AG20443 (cell line): ENCODE measurements at places on chromosomes 1 and 21.

- DNase-seq, result no peak
Measured at GRCh38 chr1:201890806-201891450, 2.2 kb downstream of the SHISA4 start.

GRCh38 chr1:208083715-208084085 lies 160.5 kb downstream of the PLXNA2 start:
- DNase-seq, result no peak

DNA sequence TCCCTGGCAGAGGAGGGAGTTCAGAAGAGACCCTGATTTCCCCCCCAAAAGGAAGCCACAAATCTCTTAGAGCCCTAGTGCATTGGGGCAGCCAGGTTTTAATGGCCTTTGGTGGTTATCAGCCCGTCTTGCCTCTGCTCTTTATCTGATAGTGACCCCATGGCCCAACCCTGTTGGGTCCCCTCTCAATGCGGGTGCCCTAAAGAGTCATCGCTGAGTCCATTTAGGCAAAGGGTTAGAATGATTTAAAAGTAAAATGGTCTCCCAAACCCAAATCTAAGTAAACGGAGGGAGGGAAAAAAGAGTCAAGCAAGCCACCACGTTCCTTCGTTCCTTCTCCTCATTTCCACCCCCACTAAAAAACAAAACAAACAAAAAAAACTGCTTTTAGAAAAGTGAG lies 164.0 kb downstream of the RUNX1 start:
- DNase-seq, result no peak

DNA sequence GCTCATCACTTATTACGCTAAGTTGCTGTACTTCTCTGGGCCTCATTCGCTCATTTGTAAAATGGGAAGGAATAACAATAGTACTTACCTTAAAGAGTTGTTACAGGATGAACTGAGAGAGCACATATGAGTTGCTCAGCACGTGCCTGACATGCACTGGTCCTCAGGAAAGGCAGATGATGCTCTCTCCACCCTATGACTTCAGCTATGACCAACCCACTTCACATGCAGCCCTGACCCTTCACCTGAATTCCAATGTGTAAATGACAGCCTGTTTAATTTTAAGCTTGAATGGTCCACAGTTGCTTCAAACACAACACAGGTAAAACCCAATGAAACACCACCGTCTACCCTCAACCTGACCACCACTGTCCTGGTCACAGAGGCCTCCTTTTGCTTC lies 32.9 kb downstream of the GADD45A start:
- peak; percentile 25 for DNase-seq

- no peak for DNase-seq
Measured at GRCh38 chr1:50553921-50554320, 130.7 kb upstream of the DMRTA2 start.

DNA sequence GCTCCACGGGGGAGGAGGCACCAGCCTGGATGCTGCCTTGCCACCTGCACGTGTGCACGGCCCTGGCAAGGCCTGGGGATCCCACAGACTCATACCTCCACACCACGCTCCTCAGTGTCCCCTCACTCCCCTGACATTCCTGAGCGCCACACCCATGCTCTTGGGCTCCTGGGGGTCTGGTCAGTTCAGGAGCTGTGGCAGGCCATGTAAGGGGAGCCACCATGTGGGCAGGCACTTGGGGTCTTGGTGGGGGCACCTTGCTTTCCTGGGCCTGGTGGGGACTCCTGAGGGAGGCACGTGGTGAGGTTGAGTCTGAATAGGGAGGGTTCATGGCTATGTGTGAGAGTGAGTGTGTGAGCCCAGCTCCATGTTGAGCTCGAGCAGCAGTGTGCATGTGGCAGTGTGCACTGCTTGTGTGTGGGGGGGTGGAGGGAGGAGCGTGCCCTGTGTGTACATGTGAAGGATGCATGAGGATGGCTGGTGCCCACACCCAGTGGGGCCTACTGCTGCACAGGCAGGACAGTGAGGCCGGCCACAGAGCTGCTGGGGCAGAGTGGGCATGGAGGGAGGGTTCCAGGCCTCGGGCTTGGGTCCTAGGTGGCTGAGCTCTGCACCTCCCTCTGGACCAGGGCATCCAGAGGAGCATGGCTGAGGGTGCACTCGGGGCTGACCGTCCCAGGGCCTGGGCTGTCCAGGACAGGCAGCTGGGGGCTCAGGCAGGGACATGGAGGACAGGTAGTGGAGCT lies 1.6 kb downstream of the GJC2 start:
- DNase-seq, result no peak

DNA sequence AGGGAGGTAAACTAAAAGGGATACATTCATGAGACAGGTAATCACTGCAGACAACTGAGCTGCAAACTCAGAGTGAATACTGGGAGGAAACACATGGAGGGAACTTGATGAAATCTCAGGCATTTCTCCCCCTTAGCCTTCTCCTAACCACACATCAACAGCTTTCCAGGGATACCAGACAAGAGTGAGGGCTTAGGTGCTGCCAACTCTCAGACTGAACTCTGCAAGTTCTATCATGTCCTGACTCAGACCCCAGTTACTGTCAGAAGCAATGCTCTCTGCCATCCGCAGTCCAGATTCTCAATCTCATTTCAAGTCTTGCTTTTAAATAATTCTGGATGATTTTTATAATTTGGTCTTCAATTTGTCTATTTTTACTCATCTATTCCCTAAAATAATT lies 267.3 kb downstream of the LTN1 start:
- DNase-seq, result no peak

DNA sequence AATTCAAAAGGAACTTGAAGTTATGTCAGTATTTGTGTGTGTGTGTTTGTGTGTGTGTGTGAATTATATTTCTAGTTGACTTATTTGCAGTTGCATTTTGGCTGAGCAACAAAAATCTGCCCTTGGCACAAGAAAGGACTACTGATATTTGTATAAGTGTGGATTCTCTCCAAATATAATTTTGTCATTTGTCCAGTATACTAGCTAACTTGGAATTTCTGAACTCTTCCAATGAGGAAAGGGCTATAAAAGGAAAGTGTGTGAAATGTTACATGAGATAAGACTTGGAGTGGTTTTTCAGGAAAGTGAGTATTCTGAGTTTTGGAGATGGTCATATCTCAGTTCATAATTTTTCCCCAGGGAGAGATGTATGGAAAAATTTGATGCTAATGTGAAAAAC lies 1384.1 kb upstream of the B3GALT2 start:
- DNase-seq, result no peak

DNA sequence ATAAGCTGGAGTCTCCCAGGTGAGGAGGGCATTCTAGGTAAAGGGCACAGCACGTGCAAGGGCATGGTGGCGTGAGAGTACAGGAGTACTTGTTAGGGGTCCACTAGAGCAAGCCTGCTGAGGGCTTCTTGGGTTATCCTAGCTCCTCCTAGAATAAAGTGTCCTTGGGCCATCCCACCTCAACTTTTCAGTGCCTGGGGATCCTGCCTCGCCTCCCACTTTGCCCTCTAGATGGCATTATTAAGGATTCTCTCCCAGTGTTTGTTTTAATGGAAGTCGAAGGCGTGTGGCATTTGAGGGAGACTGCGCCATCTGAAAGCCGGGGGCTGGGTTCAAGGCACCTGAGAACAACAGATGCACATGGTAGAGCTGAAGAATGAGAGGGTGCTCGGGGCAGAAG lies 74.5 kb upstream of the SELENON start:
- no peak for DNase-seq

DNA sequence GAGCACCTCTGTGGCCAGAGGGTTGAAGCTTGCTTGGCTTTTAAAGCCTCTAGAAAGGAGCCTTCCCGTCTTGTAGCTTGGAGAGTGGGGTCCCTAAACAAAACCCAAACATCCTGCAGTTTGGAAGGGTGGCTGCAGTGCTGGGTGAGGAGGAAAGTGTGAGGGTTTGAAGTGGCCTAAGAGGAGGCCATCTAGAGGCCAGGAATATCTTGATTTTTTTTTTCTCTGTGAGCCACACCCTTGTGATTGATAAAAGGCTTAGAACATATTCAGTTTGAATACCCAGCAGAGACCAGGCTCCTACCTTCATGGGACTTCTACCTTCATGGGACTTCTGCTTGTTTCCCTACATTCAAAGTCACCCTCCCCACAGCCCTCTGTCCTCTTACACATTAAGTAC lies 37.3 kb upstream of the PIGV start:
- no peak for DNase-seq

DNA sequence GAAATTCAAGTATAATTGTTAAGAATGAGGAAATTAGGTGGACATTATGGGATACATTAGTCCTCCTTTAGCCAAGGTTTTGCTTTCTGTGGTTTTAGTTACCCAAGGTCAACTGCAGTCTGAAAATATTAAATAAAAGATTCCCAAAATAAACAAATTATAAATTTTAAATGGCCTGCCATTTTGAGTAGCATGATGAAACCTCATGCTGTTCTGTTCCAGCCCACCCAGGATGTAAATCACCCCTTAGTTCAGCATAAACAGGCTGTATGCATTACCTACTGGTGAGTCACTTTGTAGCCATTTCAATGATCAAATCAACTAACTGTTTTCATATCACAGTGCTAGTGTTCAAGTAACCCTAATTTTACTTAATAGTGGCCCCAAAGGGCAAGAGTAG lies 132.5 kb upstream of the LYPLAL1 start:
- DNase-seq, result no peak

DNA sequence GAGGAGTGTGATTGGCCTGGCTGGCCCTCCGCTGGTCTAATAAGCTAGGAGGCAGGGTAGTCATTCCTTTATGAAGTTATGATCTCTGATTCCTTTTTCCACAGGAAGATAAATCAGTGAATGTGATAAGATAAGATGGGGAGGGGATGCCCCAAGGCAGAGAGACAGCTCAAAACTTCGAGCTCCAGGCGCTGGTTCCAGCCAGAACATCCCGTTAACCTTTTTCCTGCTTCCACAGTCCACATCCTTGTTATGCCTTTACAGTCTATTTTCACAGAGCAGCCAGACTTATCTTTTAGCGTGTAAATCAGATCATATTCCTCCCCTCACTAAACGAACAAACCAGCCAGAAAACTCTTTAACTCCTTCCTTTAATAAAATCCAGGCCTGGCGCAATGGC lies 38.5 kb upstream of the BMP8B start:
- no peak for DNase-seq

DNA sequence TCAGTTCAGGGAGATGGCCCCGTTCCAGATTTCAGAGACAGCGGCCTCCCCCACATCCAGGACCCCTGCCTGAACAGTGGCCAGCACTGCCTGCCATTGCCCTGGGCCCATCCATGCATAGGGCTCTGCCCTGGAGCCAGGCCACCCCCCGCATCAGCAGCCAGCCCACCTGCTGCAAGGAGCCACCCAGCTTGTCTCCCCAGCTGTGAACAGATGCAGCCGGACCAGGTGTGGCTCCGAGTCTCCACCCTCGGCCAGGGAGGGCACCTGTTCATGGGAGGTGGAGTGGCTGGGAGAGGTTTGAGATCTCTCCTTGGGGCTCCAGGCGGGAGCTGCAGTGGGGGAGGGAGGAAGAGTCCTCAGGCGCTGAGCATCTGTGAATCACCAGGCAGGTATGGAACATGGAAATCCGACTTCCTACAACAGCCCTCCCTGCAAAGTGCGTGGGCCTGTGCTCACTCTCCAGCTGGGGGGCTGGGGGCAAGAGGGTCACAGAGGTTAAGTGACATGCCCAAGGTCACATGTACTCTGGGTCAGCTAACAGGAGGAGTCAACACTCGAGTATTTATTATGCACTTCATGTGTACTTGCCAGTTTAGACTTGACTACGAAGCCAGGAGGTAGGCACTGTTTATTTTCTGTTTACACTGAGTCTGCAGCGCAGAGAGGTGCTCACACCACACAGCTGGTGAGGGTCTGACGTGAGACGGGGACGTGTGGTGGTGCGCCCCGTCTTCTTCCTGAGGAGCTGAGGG lies 4.8 kb upstream of the HES5 start:
- no peak for DNase-seq
